ENCODE measurements at places on chromosomes 2 and 18.

- DNase-seq, result no peak
Observed at GRCh38 chr2:11997142-11997541, 250.7 kb downstream of the LPIN1 start.

- DNase-seq, result no peak
Observed at GRCh38 chr2:132275396-132275795, 113.6 kb upstream of the ANKRD30BL start.

DNA sequence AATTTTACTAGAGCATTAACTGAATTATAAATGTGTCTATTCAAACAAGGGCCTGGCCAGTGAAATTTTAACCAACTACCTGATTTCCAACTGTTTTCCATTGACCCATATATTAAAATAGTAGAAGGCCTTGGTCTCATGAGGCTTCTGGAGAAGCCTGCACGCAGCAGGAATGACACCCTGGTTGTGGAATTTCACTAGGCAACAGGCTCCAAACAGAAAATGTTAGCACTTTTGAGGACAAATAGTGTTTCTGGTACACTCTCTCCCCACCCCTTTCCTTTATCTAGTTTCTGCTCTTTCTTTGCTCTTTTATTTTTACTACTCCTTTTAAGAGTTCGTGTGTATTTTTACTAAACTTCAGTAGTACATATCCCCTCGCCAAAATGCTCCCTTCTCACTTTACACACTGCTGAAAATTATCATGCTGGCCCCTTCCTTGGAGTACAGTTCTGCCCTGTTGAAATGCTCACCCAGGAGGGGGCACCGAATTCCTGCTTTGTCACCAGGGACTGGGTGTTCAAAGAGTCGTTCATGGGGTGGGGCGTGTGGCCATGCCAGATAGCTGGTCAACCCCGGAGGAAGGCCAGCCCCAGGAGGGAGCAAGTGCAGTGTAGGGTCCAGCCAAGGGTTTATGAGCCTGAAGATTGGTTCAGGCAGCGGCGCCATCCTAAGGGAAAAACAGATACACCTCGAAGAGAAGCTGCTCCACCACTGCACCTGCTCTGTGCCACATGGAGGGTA lies 22.1 kb upstream of the COL6A3 start:
- DNase-seq, result no peak

- DNase-seq, result no peak
Observed at GRCh38 chr2:20164061-20164733, 60.7 kb downstream of the SDC1 start.

- no peak for DNase-seq
Observed at GRCh38 chr2:198309673-198310280, 505.4 kb downstream of the PLCL1 start.

GRCh38 chr2:109046925-109047508 lies 58.0 kb upstream of the EDAR start:
- no peak for DNase-seq

DNA sequence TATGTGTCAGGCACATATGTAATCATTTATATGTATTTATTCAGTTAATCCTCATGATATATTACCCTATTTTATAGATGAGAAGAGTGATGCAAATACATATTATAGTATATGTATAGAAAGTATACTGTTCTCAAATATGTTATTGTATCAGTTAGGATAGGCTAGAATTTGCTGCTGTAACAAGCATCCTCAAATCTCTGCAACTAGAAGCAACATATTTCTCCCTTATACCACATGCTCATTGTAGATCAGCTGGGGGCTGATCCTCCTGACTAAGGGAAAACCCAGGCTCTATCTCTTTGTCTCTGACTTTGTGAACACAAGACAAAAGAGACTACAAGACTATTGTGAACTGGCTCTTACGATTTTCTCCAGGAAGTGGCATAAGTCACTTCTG lies 24.8 kb upstream of the HS6ST1 start:
- no peak for DNase-seq

- no peak for DNase-seq
Observed at GRCh38 chr2:127355407-127356008, 32.3 kb downstream of the MAP3K2 start.

- DNase-seq, result no peak
Observed at GRCh38 chr2:213766465-213766901, 482.2 kb downstream of the SPAG16 start.

DNA sequence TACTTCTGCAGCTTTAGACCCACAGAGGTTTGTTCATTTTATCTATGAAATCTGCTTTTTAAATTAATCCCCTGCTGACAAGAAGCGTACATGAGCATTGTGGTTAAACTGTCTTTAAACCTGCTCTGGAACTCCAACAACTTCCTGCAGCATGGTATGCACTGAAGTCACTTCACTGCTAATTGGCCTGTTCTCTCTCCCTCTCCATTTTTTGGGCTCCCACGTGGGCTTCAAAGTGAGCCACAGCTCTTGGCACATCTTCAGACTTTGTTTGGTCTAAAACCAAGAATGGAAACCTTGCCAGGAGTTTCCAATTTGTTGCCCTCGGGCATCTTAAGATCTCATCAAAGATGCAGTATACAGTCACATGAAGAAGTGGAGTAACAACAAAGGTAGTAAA lies 311.4 kb downstream of the LRRTM1 start:
- no peak for DNase-seq

DNA sequence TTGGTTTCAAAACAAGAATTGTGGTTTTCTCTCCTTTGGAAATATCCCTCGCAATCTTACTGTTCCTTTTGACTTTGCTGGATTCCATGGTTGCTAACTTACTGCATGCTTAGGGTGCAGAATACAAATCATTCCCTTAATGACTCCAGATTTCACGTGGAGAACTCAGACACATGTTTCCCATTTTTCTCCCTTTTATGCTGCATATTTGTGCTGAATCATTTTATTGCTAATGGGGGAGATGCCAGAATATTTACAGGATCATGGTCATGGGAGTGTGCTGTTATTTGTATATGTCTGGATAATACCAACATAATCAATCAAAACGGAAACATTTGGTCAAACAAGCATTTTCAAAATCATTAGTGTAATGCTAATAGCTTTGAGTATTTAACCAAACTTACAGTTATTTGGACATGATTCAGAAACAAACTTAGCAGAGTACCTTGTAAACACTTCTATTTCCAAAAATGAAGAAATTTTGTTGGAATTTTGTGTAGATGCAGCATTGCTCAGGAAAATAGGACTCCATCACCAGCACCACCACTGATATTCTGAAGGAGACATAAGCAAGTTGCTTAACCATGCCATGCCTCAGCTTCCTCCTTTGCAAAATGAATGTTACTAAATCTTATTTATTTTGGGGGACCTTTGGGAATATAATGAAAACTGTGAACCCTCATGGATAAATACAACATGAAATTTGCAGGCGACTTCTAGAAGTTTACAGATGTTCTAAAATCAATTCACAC lies 122.5 kb upstream of the RND3 start:
- no peak for DNase-seq

DNA sequence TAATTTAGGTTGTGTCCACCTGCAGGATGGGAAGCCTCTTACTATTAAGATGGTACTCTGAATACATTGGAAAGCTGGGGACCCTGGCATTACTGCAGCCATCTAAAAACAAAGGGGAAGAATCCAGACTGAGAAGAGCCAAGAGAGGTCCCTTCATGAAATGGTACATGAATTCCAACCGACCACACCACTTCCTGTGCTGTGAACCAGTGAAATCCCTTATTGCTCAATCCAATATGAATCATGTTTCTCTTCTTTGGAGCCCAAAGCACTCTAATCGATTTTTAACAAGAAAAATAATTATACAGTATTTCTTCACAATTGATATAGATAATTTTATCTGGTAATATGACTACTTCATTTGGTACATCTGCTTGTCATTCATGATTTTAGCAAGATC lies 479.7 kb upstream of the RAB6C start:
- no peak for DNase-seq

GRCh38 chr2:117714745-117715417 lies 99.6 kb upstream of the DDX18 start:
- no peak for DNase-seq

- no peak for DNase-seq
Observed at GRCh38 chr2:166637051-166637450, 143.0 kb upstream of the SCN7A start.

- DNase-seq, result no peak
Observed at GRCh38 chr2:167607211-167607610, 640.2 kb downstream of the STK39 start.

DNA sequence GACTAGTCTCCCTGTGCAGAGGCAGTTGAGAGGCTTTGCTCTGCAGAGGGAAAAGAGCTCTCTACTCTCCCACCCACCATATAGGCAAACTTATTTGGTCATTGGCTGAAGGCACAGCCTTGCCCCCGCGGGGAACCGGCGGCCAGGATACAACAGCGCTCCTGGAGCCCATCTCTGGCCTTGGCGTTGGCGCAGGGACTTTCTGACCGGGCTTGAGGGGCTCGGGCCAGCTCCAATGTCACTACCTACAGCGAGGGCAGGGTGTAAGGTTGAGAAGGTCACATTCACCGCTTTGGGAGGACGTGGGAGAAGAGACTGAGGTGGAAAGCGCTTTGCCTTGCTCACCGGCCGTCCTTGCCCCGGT lies 2.2 kb downstream of the ONECUT2 start:
- DNase-seq, result no peak

- DNase-seq, result no peak
Observed at GRCh38 chr2:181683518-181684453, 3.5 kb upstream of the NEUROD1 start.

DNA sequence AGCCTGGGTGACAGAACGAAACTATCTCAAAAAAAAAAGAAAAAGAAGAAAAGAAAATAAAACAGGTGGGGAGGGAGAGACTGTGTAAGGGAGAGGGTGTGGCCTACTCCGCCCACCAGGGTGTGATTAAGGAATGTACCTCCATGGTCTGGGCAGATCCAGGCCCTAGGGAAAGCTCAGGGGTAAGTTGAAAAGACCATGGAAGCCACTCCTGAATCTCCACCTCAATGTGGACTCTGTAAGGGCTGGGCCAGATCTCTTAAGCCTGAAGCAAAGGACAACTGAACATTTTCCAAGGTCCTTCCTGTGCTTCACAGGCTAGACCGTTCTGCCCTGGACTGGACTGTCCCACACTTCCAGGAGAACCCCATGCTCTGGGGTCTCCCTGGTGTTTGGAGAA lies 9.7 kb upstream of the ATG16L1 start:
- DNase-seq, result no peak

- DNase-seq, result no peak
Observed at GRCh38 chr2:241636182-241637017, 558 bp downstream of the THAP4 start.

- no peak for DNase-seq
Observed at GRCh38 chr18:21117409-21118131, 6.0 kb upstream of the ROCK1 start.

- no peak for DNase-seq
Observed at GRCh38 chr2:219293736-219294231, 14.6 kb downstream of the DNAJB2 start.

GRCh38 chr18:73414598-73414997 lies 546.8 kb upstream of the NETO1 start:
- no peak for DNase-seq

- no peak for DNase-seq
Observed at GRCh38 chr2:25088817-25089516, 47.1 kb downstream of the EFR3B start.

DNA sequence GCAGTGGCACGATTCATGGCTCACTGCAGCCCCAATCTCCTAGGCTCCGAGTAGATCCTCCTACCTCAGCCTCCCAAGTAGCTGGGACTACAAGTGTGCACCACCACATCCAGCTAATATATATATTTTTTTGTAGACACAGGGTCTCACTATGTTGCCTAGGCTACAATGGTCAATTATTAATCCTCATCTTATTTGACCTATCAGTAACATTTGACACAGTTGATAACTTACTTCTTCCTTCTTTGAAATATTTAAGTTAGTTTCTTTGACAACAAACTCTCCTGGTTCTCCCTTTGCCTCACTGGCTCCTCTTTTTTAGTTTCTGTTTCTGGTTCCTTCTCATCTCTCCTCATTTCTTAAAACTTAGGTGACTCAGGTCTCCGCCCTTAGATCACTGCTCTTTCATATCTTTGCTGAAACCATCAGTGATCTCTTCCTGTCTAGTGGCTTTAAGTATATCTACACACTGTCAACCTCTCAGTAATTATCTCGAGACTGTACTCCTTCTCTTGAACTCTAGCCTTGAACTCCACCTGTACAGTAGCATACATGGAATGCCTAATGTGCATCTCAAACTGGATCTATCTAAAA lies 11.5 kb downstream of the PGAP1 start:
- no peak for DNase-seq

DNA sequence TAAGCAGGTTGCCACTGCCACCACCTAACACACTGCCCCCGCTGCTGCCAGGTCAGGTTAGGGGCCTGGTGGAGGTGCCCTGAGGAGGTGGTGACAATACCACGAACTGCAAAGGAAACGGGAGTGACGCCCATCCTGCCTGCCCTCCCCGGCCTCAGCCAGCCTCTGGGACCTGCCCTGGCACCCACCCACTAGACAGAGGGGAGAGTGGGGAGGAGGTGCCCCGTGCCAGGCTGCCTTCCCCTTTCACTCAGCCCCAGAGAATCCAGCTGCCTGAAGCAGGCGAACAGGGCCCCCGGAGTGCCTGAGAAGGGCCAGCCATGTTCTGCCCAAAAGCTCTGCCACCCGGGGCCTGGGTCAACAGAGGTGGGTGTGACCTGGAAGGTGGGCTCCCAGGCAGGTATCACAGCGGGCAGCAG lies 44.5 kb upstream of the FOSL2 start:
- DNase-seq, result no peak

DNA sequence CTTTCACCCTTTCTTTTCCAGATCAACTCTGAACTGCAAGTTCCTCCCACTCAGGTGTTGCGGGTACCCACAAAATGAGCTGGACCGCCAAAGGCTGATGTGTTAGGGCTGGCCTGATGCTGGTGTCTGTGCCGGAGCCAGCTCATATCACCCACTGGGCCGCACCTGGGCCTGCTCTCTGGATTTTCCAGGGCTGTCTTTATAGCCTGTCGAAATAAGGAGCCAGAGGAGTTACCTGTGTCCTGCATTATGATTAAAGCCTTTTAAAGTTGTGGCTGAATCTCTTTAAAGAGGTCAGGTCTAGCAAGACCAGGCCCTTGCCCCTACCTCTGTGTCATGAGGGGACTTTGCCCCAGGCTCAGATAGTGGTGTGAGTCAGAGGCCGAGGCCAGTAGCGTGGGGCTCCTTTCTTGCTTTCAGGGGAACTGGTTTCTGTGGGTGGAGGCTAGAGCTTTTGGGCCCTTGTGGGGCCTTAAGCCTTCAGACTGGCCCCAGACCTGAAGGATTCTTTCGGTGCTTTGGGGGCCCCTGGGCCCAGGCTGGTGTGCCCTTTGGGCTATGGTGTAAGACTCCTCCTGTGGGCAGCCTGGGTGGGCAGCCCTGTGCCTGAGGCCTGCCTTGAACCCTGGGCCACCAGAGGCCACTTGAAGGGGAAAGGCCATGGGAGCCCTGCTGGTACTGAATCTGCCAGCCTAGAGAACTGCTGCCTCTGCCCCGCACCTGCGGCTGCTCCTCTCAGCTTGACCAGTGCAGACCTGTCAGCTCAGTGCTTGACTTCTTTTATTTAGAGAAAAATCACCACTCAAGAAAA lies 21.3 kb downstream of the OTOF start:
- DNase-seq, result no peak

GRCh38 chr18:45670281-45670962 lies 53.6 kb upstream of the SLC14A1 start:
- no peak for DNase-seq
